ENCODE measurements at places on chromosomes 4 and X.

DNA sequence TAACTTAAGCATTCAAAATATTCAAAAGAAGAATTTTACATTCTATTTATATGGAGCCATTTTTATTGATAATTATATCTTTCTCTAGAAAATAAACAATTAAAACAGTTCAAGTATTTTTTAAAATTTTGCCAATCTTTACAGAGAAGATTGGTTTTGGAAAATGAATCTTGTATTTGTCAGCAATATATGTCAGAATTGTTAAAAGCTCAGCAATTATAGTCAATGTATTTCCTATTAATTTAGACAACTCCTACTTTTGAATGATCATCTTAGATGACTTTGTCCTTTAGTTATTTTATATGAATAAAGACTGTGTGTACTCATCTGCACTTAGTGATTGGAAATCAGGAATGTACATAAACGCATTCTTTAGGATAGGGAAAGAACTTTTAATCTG lies 223.9 kb upstream of the MAD2L1 start:
- DNase-seq: no peak

- DNase-seq: no peak
Measured at GRCh38 chr4:914531-914930, 17.6 kb downstream of the GAK start.

GRCh38 chr4:7419961-7420660 lies 14.6 kb downstream of the PSAPL1 start:
- DNase-seq: no peak

DNA sequence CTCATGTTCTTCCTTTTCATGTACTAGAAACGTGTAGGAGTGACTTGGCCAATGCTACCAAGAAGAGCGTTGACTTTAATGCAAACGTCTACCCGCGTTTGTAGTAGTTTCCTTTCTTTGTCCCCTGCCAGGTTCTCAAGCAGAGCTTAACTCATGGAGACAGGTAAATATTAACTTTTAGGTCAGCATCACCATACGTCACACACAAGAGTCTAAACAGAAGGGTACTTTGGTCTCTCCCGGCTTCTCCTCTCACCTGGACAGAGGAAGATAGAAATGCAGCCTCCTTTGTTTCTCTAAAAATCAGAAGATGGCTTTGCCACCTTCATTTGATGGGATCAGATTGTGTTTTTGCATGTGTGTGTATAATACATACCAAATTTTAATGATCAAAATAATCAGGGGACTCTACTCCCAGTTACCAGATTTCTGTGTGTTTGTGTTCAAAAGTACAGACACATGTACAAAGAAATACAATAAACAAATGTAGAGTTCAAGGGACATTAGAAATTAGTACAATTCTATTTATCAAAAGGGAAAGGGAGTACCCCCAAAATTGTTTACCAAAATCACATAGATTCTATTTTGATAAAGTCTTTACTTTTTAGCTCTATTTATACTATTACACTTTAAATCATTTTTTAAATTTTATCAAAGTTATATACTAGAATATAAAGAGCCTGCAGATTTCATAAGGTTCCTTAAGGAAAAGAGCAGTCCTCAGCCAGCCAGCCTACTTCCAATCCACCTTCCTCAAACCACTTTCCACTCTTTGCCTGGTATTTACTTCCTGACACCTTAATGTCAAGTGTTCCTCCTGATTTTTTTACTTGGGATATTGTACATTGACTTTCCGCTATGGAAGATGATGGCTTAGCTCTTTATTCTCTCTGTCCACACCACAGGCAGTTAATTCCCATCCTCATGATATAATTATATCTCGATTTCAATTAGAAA lies 195.5 kb downstream of the RELL1 start:
- DNase-seq: no peak

DNA sequence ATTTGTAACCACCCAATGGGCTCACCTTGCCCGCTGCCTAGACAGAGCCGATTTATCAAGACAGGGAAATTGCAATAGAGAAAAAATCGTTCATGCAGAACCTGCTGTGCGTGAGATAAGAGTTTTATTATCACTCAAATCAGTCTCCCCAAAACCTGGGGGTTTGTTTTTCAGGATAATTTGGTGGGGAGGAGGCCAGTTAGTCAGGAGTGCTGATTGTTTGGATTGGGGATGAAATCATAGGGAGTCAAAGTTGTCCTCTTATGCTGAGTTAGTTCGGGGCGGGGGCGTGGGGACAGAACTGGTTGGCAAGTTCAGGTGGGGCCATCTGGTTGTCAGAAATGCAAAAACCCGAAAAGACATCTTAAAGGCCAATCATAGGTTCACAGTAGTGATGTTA lies 203.0 kb downstream of the MAB21L2 start:
- no peak for DNase-seq

DNA sequence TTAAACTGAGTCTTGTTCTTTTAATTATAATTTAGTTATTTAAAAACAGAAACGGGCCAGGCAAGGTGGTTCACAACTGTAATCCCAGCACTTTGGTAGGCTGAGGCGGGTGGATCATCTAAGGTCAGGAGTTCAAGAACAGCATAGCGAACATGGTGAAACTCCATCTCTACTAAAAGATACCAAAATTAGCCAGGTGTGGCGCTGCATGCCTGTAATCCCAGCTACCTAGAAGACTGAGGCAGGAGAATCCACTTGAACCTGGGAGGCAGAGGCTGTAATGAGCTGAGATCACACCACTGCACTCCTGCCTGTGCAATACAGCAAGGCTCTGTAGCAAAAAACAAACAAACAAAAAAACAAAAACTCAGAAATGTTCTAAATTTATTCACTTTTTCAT lies 852.9 kb downstream of the TECRL start:
- DNase-seq: no peak

GRCh38 chrX:13829983-13830382 lies 13.1 kb upstream of the GPM6B start:
- no peak for DNase-seq

DNA sequence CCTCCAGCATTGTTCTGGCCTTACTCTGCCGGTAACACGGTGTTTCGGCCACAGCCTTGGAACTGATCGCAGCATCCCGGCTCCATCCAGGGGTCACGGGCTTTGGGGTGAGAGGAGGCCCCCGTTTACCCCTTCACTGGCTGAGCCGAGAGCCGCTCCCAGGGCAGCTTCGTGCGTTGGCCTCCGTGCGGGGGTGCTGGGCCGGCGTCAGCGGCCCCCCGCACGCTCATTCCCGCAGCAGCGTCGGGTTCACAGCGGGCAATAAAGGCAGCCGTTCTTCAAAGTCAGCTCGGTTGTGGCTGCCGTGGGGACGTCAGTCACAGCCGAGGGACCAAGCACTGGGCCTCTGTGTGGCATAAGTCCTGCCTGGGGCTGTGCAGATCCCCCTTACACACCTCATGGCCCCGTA lies 25.3 kb upstream of the PLCXD1 start:
- no peak for DNase-seq
